ENCODE measurements at places on chromosomes 2 and 18.

DNA sequence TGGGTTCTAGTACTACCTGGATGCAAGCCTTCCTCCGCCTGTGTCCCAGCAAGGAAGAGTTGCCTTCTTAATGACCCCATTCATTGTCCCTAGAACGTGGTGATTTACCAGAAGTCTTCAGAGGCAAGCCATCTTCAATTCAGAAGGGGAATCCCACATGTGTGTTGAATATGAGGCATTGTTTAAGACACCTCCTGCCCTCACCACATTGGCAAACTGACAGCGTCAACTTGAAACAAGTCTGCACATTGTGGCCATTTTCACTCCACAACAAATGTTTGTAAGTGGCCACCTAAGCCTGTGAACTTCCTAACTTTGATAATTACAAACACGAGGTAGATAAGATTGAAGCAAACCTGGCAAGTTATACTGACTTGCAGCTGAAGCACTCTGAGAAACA lies 83.7 kb downstream of the TCF7L1 start:
- DNase-seq: no peak

DNA sequence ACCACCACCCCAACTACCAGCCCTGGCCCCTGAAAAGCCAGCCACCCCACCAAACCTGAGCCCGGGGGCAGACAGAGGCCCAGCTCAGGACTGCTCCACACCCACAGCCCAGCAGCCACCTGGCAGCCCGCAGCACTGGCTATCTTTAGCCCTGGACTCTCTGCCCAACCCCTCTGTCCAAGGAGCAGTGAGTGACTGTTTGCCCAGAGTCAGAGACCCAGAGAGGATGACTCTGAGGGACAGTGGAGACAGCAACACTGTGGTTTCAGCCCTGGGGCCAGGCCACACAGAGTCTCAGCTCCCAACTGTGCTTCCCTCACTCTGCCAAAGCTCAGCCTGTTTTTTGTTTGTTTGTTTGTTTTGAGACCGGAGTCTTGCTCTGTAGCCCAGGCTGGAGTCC lies 32.6 kb downstream of the BIN1 start:
- no peak for DNase-seq

GRCh38 chr2:238220274-238220891 lies 16.9 kb upstream of the ILKAP start:
- no peak for DNase-seq

DNA sequence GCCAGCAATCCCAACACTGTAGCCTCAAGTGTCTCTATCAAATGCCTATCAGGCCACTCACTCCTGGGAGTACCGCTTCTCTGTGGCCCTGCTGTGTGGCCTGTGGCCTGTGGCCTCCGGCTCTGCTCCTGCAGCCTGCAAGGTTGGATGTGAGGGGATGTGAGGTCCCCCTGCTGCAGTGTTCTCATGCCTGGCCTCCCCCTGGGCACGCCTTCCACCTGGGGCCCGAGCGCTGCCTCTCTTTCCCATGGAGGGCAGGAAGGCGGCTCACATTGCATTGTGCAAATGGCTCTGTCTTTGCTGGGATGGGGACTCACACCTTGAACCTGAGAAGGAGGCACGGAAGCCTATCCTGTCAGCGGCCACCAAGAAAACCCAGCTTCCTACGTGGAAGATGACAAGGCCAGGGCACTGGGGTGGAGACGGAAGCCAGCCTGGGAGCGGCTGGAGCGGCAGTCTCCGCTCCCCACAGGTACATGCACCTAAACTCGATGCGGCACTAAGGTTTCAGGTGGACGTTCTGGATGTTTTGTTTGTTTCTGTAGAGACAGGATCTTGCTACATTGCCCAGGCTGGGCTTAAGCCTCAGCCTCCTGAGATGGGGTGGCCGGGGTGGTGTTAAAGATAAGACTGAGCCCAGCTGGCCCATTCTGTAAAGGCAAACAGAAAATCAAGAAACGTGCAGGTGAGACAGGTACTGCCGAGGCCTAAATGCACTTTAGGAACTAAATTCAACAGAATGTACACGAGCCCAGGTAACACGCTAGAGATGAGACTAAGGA lies 140.1 kb downstream of the HDAC4 start:
- DNase-seq: no peak

DNA sequence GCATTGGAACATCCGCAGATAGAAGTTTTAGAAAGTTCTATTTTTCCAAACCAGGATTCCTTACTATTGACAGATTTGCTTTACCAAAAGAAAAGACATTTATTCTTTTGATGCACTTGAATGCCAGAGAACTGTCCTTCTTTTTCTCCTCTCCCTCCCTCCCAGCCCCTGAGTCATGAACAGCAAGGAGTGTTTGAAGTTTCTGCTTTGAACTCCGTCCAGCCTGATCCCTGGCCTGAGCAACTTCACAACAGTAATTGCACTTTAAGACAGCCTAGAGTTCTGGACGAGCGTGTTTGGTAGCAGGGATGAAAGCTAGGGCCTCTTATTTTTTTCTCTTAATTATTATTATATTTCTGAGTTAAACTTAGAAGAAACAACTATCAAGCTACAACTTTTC lies 33.6 kb downstream of the APCDD1 start:
- no peak for DNase-seq

All from urinary bladder (tissue), 4 donors.